ENCODE measurements at places on chromosomes 7 and 10.

GRCh38 chr10:127942811-127943210 lies 35.9 kb downstream of the PTPRE start:
- no peak for DNase-seq

- DNase-seq: no peak
Measured at GRCh38 chr7:23969443-23969842, 259.4 kb downstream of the STK31 start.

DNA sequence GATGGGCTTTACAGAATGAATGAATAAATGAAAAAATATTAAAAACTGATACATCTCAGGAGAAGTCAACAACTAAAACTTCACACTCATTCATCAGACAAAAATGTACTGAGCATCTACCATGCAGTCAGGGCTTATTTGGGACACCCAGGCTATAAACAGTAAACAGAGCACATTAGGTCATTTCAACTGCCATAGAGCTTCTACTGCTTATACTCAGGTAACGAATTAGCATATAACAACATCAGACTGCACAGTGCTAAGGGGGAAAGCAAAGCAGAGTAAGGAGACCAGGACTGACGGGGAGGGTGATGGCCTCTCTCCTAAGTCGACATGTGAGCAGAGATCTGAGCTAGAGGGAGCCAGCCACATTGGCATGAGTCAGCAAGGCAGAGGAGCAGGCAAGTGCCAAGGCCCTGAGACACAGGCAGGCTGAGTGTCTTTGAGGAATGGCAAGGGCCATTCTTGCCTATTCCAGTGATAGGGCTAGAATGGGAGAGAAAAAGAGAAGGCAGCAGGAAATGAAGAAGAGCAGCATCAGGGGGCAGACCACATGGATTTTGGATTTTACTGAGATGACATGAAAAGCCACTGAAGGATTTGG lies 528.9 kb downstream of the PARD3 start:
- DNase-seq: no peak

- no peak for DNase-seq
Measured at GRCh38 chr7:131797841-131798240, 241.4 kb upstream of the PODXL start.

DNA sequence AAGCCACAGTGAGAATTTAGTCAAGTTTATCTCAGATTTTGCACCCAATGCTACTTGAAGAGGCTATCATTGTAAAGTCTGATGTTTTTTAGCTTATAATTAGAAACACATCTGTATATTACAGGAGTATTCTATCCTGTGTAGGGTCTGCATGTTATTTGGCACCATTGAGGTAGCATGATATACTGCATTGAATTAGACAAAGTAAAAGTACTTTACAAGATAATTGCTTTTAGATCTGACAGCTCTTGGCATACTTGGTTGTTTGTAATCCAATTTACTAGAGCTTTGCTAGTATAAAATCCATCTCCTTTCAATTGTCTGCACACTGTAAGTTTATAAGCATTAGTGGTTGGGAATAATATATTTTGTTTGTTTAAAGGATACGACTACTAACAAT lies 714.3 kb downstream of the ANKRD7 start:
- no peak for DNase-seq

GRCh38 chr10:51564896-51565510 lies 134.4 kb downstream of the CSTF2T start:
- DNase-seq: no peak
